Osteocyte (in vitro differentiated cells): ENCODE measurements at places on chromosomes 6 and 20. TPM values are rescaled to one million over a fixed set of nuclear protein-coding genes. Genes with fewer than 3 reads are reported as not detected.

GRCh38 chr6:89032599-89032998 lies 48.0 kb upstream of the PNRC1 start:
- DNase-seq, result no peak
- H3K27me3 ChIP-seq, result peaks cover 14% of the 10 kb centered on the region
- no peak overlapping the region for H3K27ac ChIP-seq
- no peaks in the 10 kb centered on the region for H3K36me3 ChIP-seq
- H3K4me1 ChIP-seq, result peaks cover 3% of the 10 kb centered on the region

- no peaks in the 10 kb centered on the region for H3K4me1 ChIP-seq
- peaks cover 16% of the 10 kb centered on the region for H3K27me3 ChIP-seq
- H3K4me3 ChIP-seq, result no peak overlapping the region
- no peaks in the 10 kb centered on the region for H3K36me3 ChIP-seq
- DNase-seq, result no peak
- H3K27ac ChIP-seq, result no peak overlapping the region
These were observed 636.6 kb upstream of the MMS22L start for GRCh38 chr6:97919631-97920030.

GRCh38 chr6:64589961-64590360 lies 954.4 kb downstream of the PHF3 start:
- no peaks in the 10 kb centered on the region for H3K36me3 ChIP-seq
- DNase-seq, result no peak
- H3K27ac ChIP-seq, result no peak overlapping the region
- peaks cover 25% of the 10 kb centered on the region for H3K27me3 ChIP-seq
- no peak overlapping the region for H3K4me3 ChIP-seq

The CCM2L gene
- total RNA-seq, result not detected in 2 replicates

DNA sequence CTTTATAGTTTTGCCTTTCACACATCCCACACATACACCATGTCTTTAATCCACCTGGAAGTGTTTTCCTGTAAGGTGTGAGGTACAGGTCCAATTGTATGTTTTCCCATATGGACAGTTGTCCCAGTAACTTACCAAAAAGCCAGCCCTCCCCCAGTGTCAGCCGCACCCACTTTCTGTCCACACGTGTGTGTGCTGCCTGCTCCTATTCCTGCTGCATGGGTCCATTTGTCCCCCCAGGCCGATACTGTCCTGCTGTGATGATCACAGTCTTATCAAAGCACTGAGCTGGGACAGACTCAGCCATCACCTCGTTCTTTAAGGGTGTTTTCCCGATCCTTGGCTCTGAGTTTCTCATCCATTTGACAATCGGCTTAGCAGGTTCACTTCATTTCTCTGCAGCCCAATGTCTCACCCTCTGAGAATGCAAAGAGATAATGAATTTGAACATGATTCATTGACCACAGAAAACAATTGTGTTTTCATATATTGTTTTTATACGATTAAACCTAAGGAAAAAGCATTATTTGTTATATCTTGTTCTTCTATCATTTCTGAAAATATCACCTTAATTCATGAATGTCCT lies 9.6 kb downstream of the VSX1 start:
- H3K27me3 ChIP-seq, result peaks cover 72% of the 10 kb centered on the region
- no peak overlapping the region for H3K4me3 ChIP-seq
- H3K4me1 ChIP-seq, result no peaks in the 10 kb centered on the region
- peak; percentile 32 for DNase-seq
- no peaks in the 10 kb centered on the region for H3K36me3 ChIP-seq

GRCh38 chr6:157323255-157323965 lies at the start of gene TMEM242:
TMEM242 (minus strand) TSS chr6:157323519; CDS start chr6:157323499, 20 bp downstream.
- peak within 1 kb of the TSS; percentile 95 for H3K4me3 ChIP-seq
- H3K27me3 ChIP-seq, result peaks cover 17% of the 10 kb centered on the region

- DNase-seq, result no peak
- H3K36me3 ChIP-seq, result no peaks in the 10 kb centered on the region
- H3K27me3 ChIP-seq, result no peaks in the 10 kb centered on the region
- peaks cover 8% of the 10 kb centered on the region for H3K4me1 ChIP-seq
These were observed 129.4 kb downstream of the LY86 start for GRCh38 chr6:6717953-6718352.

DNA sequence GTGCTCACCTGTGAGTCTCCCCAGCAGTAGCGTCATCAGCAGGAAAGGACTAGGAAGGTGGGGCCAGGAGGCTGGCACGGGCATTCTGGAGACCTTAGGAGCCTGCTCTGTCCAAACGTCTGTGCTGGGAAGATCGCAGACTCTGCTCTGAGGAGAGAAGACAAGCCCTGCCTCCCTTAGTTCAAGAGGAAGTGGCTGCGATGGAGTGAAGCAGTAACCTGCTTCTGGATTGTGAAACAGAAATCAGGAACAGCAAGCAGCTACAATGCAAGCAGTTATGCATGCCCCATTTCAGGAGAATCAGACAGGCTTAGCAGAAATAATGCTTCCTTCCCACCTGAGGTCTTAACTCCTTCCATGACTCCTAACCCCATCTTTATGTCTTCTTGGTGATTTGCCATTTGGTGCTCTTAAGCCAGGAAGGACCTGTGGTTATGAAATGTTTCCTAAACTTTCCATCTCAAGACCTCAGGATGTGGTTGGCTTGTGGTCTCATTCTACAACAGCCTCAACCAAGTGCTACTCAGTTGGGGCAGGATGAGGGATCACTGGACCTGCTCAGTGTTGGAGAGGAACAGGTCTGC lies at the start of gene SIRPB1:
Gene SIRPB1, minus strand, starts transcription at position 149 of the 584 bp plus-strand sequence. Its CDS starts 65 bp downstream, at position 84.
- no peak for DNase-seq
- H3K36me3 ChIP-seq, result no peaks in the 10 kb centered on the region
- no peak within 1 kb of the TSS for H3K4me3 ChIP-seq

The PPIL6 gene
- 1.9 and 2.2 TPM in 2 replicates for total RNA-seq

DNA sequence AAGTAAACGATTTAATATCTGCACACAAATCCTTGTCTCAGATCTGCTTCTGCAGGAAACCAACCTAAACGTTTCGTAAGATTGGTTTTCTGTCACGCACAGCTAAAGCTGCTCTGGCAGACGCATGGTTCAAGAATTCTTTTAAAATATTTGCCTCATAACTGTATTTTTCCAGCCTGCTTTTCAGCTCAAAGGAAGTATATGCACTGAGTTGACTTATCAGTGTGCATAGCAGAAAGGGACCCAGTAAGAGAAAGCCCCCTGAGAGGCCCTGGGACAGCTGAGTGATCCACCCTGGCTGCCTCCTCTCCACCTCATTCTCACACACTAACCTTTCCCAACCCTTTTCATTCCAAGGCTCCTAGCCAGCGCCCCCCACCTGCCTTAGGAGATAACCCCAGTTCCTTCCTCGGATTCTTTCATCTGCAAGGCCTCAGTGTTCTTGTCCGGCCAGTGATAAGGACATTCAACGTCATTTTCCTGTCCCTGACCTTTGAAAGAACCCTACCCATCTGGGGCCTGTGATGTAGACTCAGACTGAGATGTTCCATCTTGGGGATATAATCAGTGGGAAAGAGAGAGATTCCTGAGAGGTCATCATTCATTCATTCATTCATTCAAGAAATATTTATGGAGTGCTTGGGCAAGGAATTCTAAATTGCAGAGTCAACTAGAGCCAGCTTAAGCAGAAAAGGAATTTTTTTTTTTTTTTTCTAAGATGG lies 22.4 kb upstream of the SLC9A8 start:
- H3K36me3 ChIP-seq, result no peaks in the 10 kb centered on the region
- H3K27ac ChIP-seq, result no peak overlapping the region
- no peak for DNase-seq
- no peaks in the 10 kb centered on the region for H3K27me3 ChIP-seq

- DNase-seq, result peak; percentile 79
- H3K27ac ChIP-seq, result no peak overlapping the region
- H3K36me3 ChIP-seq, result no peaks in the 10 kb centered on the region
- peaks cover 3% of the 10 kb centered on the region for H3K27me3 ChIP-seq
- H3K4me3 ChIP-seq, result no peak overlapping the region
- peaks cover 6% of the 10 kb centered on the region for H3K4me1 ChIP-seq
These were observed 95.9 kb downstream of the SMOC2 start for GRCh38 chr6:168536665-168537539.

The ZNF334 gene
- total RNA-seq, result 3.7 and 4.7 TPM in 2 replicates

DNA sequence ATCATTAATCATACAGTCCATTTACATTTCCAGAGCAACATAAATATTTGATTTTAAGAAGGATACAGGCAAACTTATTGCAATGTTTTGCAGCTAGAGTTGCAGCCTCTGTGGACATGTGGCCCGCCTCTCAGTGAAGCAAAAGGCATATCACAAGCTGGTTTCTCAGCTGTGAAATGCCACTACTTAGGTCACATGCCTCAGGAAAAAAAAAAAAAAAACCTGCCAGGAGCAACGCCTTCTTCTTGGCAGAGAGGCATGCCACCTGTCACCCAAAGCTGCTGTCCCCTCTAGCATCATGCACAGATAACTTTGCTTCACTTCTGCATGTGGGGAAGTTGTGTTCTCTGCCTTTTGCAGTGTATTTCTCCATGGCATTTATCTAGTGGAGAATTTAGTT lies 18.5 kb downstream of the GRM1 start:
- no peak overlapping the region for H3K4me3 ChIP-seq
- H3K4me1 ChIP-seq, result no peaks in the 10 kb centered on the region
- H3K27me3 ChIP-seq, result peaks cover 4% of the 10 kb centered on the region
- no peak for DNase-seq
- H3K27ac ChIP-seq, result no peak overlapping the region

GRCh38 chr6:48917233-48917632 lies 545.8 kb downstream of the MMUT start:
- H3K27ac ChIP-seq, result no peak overlapping the region
- no peak overlapping the region for H3K4me3 ChIP-seq
- no peak for DNase-seq
- no peaks in the 10 kb centered on the region for H3K36me3 ChIP-seq
- no peaks in the 10 kb centered on the region for H3K27me3 ChIP-seq
- H3K4me1 ChIP-seq, result no peaks in the 10 kb centered on the region

- H3K36me3 ChIP-seq, result no peaks in the 10 kb centered on the region
- H3K27me3 ChIP-seq, result peaks cover 65% of the 10 kb centered on the region
- no peaks in the 10 kb centered on the region for H3K4me1 ChIP-seq
- no peak overlapping the region for H3K27ac ChIP-seq
- H3K4me3 ChIP-seq, result no peak overlapping the region
These were observed 99.7 kb upstream of the EXOC2 start for GRCh38 chr6:792662-793061.

DNA sequence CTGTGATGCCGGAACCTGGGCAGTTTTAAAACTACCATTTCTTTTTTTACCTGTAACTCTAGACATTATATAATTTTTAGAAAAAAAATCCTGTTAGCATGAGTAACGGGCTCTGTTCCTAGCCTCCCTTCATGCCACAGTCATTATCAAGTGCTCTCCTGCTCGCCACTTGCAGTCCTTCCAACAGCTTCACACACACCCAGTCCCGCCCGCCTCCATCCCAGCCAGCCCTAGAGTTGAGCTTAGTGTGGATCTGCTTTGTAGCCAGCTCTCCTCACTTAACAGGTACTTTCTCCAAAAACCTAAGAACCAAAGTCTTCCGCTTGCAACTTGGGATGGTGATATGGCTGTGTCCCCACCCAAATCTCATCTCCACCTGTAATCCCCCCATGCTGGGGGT lies 51.5 kb downstream of the EZR start:
- H3K4me3 ChIP-seq, result no peak overlapping the region
- H3K27me3 ChIP-seq, result no peaks in the 10 kb centered on the region

- H3K27ac ChIP-seq, result no peak overlapping the region
- H3K36me3 ChIP-seq, result peaks cover 44% of the 10 kb centered on the region
- no peak overlapping the region for H3K4me3 ChIP-seq
- no peak for DNase-seq
- no peaks in the 10 kb centered on the region for H3K27me3 ChIP-seq
These were observed 7.9 kb downstream of the GNL1 start for GRCh38 chr6:30548375-30548774.

- no peak for DNase-seq
- peaks cover 7% of the 10 kb centered on the region for H3K4me1 ChIP-seq
- peaks cover 59% of the 10 kb centered on the region for H3K36me3 ChIP-seq
- H3K27ac ChIP-seq, result no peak overlapping the region
These were observed 14.3 kb downstream of the STX7 start for GRCh38 chr6:132498638-132499037.

DNA sequence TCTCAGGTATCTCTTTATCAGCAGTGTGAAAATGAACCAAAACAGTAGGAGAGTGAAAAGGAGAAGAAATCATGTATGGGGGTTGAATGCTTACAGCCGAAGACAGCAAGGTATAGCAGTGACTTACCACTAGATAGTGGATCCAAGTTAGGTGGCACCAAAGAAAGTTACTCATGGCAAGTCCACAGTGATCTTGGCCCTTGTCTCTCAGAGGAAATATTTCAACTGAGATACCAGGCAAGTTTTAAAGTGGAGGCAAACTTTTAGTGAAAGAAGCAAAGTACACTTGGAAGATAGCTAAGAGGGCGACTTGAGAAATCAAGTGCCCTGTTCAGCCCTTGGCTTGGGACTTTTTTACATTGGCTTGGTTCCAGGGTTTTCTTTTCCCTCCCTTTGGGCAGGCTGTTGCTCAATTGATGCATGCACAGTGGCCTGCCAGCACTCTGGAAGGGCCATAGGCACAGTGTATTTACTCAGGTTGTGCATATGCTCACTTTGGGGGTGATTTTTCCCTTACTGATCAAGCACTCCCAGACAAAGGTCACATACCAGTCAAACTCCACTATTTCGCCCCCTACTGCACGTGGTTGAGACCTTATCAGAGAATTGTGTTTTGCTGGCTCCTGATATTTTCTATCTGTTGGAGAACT lies 329.5 kb upstream of the KHDRBS2 start:
- H3K36me3 ChIP-seq, result no peaks in the 10 kb centered on the region
- H3K27ac ChIP-seq, result no peak overlapping the region
- no peaks in the 10 kb centered on the region for H3K27me3 ChIP-seq
- H3K4me1 ChIP-seq, result no peaks in the 10 kb centered on the region
- no peak overlapping the region for H3K4me3 ChIP-seq
- DNase-seq, result no peak

DNA sequence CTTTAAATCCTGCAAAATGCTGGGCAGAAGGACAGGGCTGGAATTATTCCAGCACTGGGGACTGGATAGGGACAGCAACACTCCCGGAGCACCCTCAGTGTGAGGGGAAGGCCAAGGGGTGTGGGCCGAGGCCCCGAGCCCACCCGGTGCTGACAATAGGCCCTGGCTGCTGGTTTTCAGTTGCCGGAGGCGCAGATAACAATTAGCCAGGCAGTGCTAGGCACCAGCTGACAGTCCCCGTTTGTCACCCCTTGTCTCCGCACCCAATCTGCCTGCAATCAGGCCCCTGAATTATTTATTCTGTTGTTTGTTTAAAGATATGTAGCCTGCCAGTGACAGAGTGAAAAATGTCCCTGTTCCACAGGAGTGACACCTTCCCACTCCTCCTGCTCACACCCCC lies 120.0 kb downstream of the GRM4 start:
- DNase-seq, result no peak
- H3K4me1 ChIP-seq, result no peaks in the 10 kb centered on the region
- no peak overlapping the region for H3K27ac ChIP-seq
- no peaks in the 10 kb centered on the region for H3K36me3 ChIP-seq
- H3K4me3 ChIP-seq, result no peak overlapping the region

DNA sequence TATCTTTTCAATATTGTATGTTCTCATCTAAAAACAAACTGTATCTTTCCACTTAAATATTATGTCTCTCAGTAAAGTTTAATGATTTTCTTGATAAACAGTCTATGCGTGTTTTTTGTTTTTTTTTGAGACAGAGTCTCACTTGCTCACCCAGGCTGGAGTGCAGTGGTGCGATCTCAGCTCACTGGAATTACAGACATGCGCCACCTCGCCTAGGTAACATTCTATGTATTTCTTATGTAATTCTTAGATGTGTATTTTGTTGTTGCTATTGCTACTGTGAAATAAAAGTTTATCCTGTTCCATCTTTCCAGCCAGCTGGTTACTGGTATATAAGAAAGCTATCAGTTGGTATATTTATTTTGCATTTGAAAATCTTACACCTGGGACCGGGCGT lies 29.4 kb downstream of the ABHD12 start:
- no peaks in the 10 kb centered on the region for H3K27me3 ChIP-seq
- DNase-seq, result no peak
- H3K36me3 ChIP-seq, result no peaks in the 10 kb centered on the region
- H3K27ac ChIP-seq, result peak overlapping the region; percentile 66
- H3K4me3 ChIP-seq, result no peak overlapping the region
